ENCODE measurements at places on chromosomes 2 and 18. TPM values are rescaled to one million over a fixed set of nuclear protein-coding genes. Genes with fewer than 3 reads are reported as not detected.

- no peaks in the 10 kb centered on the region for H3K4me1 ChIP-seq
- no peak overlapping the region for H3K27ac ChIP-seq
- H3K27me3 ChIP-seq = no peaks in the 10 kb centered on the region
These were observed 27.6 kb downstream of the ANKAR start for GRCh38 chr2:189702071-189702470.

DNA sequence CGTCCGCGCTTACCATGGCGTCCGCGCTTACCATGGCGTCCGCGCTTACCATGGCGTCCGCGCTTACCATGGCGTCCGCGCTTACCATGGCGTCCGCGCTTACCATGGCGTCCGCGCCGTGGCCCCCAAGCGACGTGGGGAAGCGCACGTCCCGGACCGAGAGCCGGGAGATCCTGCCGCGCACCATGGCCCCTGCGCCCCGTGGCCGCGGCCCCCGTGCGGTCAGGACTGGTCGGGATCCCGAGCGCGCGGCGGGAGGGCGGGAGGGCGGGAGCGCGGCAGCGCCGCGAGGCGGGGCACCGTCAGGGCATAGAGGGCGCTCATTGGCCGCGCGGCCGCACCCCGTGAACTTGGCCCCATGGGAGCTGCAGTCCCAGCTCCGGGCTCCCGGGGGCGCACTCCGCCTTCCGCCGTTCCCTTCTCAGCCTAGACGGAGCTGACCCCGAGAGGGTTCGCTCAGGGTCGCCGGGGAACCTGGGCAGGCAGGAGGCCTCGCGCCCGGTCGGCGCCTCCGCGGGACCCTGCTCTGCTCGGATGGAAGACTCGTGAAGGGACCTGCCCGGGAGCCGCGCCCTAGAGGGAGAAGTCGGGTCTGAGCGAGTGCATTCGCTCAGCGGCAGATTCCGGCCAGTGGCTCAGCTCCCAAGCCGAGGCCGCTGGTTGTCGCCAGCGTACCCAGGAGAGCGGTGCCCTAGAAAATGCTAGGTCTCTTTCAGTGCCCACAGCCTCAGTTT is at the start of gene ENOSF1:
TSS of gene ENOSF1 (minus strand) at position 230 of the 734 bp plus-strand sequence. CDS start at position 187, 43 bp downstream.
- peaks cover 38% of the 10 kb centered on the region for H3K36me3 ChIP-seq
- ATAC-seq = peak; percentile 86
- H3K4me1 ChIP-seq = peaks cover 33% of the 10 kb centered on the region
- peak within 1 kb of the TSS; percentile 95 for H3K27ac ChIP-seq
- H3K4me3 ChIP-seq = peak within 1 kb of the TSS; percentile 98

Gene GALR1
- total RNA-seq = not detected

GRCh38 chr2:132366421-132367180 is 50.0 kb upstream of the GPR39 start:
- no peak overlapping the region for H3K27ac ChIP-seq
- no peaks in the 10 kb centered on the region for H3K27me3 ChIP-seq
- no peak for ATAC-seq

Gene EPB41L5
- total RNA-seq = 1.9 TPM

Gene SRSF7
- 366 TPM for total RNA-seq

DNA sequence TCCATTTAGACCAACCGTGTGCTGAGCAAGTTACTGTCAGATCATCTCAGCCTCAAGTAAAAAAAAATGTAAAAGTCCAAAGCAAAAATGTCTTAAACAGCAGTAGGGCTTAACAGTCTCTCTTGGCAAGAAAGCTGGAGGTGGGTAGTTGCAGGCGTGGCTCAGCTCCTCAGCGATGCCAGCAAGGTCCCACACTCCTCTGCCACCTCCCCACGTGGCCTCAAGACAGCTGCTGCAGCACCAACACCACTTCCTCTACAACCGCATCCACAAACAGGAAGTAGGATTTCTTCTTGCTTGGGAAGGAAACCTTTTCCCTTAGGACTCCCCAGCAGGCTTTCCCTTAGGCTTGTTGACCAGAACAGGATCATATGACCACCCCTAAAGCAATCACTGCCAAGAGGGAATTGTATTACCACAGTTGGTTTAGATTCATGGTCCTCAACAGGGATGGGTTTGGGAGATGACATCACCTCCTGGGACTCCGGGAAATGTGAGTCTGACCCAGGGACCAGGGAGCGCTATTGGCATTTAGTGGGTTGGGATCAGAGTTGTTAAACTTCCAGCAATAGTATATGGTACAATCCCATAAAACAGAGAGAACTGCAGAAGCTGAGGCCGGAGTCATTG is 97.1 kb downstream of the MAPK4 start:
- H3K36me3 ChIP-seq = no peaks in the 10 kb centered on the region
- peaks cover 6% of the 10 kb centered on the region for H3K27me3 ChIP-seq
- ATAC-seq = no peak
- H3K4me3 ChIP-seq = no peak overlapping the region

DNA sequence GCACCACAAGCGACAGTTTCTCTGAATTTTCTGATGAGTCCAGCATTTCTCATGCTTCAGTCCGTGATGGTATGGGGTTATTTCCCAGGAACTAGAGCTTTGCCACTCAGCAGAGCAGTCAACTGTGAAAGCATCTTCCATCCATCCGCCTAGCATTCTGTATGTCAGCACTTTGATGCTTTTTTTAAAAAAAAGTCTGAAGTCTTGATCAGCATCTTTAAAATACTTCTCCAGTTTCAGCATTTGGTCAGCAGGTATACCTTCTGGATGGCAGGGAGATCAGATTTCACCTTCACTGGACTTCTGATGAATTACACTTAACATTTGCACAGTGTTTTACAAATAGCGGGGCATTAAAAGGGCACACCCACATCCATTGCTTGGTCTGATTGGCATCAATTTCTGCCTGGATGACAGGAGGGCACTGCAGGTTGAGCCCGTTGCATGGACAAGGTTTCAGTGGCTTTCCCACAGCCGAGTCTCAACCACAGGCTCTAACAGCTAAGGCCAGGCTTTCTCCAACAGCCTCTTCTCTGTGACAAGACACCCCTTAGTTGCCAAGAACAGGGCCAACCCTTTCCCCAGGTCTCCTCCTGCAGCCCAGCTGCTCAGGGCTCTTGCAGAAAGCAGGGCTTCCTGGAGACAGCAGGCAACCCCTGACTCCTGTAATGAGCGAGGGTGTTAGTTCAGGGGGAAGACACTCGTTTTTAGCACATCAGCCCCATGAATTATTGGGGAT is 54.0 kb downstream of the EMILIN2 start:
- no peak for ATAC-seq
- H3K4me1 ChIP-seq = peaks cover 7% of the 10 kb centered on the region
- H3K36me3 ChIP-seq = no peaks in the 10 kb centered on the region

Gene SANBR
- 6.1 TPM for total RNA-seq

- peaks cover 16% of the 10 kb centered on the region for H3K4me1 ChIP-seq
- no peak overlapping the region for H3K4me3 ChIP-seq
- peaks cover 96% of the 10 kb centered on the region for H3K36me3 ChIP-seq
- peak overlapping the region; percentile 78 for H3K27ac ChIP-seq
- H3K27me3 ChIP-seq = no peaks in the 10 kb centered on the region
- peak; percentile 29 for ATAC-seq
These were observed 133.5 kb upstream of the IL1R2 start for GRCh38 chr2:101858246-101858645.

Data from activated T-helper 17 cell treated with anti-CD3 and anti-CD28 coated beads, Interleukin-2, amount 50 U/mL, for 72 hours (primary cell).